ENCODE measurements at places on chromosomes 3 and 15. TPM values are rescaled to one million over a fixed set of nuclear protein-coding genes. Genes with fewer than 3 reads are reported as not detected.
A peak's percentile ranks its signal among the peaks of the same experiment; 100 is the strongest.

DNA sequence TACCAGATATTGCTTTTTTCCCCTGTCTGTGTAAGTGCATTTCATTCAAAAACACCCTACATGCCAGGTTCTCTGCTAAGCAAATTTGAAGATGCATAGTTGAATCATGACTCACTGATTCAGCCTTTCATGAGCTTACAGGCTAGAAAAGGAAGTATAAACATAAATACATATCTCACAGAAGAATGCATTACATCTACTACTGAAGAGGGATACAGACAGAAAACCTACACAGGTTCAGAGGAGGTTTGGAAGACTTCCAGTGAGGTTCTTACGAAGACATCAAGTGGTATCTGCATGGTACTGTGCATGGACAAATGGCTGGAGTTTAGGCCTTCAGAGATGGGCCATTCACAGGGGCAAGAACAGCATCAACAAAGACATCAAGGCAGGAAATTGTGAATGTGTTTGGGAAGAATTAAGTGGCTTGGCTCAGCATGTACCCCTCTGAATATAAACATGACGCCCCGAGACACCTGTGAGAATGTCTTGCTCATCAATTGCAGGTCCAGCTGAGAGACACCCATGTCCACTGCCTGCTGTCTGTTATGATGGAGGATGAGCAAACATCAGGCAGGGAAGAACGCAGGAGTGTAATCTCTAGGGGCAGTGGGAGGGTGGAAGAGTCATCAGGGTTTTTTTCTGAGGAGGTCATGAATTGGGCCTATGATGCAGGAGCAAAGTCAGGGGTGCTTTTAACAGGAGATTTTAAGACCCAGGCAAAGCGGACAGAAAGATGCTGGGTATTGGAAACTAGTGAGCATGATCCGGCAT lies 105.1 kb upstream of the GALNT15 start:
- DNase-seq: no peak

The MUC20 gene
- 6.2 TPM for total RNA-seq

DNA sequence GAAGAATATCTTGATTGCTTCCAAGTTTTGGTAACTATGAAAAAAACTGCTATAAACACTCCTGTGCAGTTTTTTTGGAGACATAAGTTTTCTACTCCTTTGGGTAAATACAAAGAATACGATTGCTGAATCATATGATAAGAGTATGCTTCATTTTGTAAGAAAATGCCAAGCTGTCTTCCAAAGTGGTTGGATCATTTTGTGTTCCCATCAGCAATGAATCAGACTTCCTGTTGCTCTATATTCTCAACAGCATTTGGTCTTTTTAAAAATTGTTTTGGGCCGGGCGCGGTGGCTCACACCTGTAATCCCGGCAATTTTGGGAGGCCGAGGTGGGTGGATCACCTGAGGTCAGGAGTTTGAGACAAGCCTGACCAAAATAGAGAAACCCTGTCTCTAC lies 14.5 kb downstream of the BTD start:
- no peak for DNase-seq

The SUCNR1 gene
- total RNA-seq: not detected

The ZIC4 gene
- total RNA-seq: 8.6 TPM

GRCh38 chr3:183350164-183350563 lies 78.3 kb downstream of the MCF2L2 start:
- DNase-seq: no peak

- DNase-seq: no peak
These were observed 22.1 kb downstream of the PARL start for GRCh38 chr3:183862610-183863009.

GRCh38 chr3:153145454-153145853 lies 16.6 kb upstream of the RAP2B start:
- no peak for DNase-seq

The SGO1 gene
- 2.7 TPM for total RNA-seq

- no peak for DNase-seq
These were observed 1.6 kb downstream of the IMPDH2 start for GRCh38 chr3:49027634-49028033.

GRCh38 chr3:182755308-182755707 lies 38.0 kb upstream of the ATP11B start:
- DNase-seq: no peak

The CD80 gene
- total RNA-seq: not detected

DNA sequence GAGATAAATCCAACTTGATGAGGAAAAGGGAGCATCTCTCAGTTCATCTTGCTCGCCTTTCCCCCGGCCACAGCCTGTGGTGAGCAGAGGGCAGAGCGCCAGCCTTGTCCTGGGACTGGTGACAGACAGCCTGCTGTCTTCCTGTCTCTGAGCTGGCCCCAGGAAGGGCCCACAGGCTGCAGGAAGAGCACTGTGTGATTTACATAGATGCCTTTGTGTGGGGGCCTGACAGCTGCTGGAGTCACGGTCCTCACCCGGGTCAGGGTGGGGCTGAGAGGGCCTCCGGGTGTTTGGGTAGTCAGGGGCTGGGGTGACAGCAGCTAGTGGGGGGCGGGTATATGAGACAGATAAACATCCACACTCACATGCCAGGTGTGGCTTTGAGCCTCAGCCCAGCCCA lies 29.3 kb downstream of the PLA2G4D start:
- DNase-seq: peak; percentile 72

DNA sequence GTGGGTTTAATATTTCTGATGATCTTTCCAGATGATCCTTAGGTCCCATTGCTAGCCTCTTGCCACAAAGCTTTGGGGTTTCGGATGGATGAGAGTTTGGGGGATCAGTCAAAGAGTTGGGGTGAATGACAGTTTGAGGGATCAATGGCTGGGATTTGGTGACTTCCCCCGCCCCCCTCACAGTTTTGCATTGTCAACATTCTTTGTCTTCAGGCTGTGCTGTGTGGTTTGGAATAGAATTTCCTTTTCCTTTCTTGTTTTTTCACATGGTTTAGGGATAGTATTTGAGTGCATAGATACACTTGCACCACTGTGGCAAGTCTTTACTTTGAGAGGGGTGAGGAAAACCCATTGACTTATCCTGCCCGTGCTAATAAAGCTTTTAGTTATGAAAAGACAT lies 14.3 kb downstream of the MEF2A start:
- no peak for DNase-seq

GRCh38 chr3:190325923-190326322 lies 3.7 kb upstream of the CLDN1 start:
- DNase-seq: no peak

- no peak for DNase-seq
These were observed 14.0 kb upstream of the CHD2 start for GRCh38 chr15:92886042-92886537.

DNA sequence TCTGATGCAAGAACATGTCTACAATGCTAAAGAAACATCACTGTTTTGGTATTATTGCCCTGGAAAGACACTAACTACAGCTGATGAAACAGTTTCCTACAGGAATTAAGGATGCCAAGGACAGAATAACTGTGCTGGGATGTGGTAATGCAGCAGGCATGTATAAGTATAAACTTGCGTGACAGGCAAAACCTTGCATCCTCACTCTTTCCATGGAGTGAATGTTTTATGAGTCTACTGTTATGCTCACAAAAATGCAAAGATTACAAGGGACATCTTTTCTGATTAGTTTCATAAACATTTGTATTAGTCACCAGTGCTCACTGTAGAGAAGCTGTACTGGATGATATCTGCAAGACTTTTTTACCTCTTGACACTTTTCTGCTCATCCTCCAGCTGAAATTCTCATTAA lies 143.6 kb downstream of the NAALADL2 start:
- no peak for DNase-seq

DNA sequence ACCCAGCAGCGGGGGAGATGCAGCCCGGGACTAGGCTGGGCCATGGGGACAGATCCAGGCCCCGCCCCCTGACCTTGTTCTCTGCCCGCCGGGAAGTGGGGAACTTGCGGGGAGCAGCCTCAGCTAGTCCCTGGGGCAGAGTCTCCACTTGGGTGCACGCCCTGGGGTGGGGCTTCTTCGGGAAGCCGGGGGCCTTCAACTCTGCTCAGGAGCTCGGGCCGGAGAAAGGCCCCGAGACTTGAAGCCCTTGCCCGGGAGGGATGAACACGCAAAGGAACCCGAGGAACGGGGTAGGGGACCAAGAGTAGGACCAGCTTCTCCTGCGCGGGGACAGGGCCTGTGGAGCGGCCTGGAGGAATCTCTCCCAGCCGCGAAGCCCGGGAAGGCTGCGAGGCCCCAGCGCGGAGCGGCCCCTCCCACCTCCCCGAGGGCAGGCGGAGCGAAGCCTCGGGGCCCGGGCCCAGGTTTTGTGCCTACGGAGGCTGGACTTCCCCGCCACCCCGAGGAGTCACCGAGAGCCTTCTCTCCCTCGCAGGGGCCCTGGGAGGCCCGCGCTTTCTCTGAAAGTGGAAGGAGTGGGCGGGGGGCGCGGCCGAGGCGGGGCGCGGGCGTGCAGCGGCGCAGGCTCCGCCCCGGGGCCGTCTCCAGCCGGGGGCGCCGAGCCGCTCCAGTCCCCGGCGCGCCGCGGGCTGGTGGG lies at the start of gene ITPKA:
Gene ITPKA (plus strand): TSS at position 670 of the 697 bp plus-strand sequence. CDS start 54 bp downstream, outside the sequence.
- DNase-seq: no peak

The GOLGA8T gene
- 0.94 TPM for total RNA-seq

The IMPG2 gene
- total RNA-seq: 0.60 TPM

DNA sequence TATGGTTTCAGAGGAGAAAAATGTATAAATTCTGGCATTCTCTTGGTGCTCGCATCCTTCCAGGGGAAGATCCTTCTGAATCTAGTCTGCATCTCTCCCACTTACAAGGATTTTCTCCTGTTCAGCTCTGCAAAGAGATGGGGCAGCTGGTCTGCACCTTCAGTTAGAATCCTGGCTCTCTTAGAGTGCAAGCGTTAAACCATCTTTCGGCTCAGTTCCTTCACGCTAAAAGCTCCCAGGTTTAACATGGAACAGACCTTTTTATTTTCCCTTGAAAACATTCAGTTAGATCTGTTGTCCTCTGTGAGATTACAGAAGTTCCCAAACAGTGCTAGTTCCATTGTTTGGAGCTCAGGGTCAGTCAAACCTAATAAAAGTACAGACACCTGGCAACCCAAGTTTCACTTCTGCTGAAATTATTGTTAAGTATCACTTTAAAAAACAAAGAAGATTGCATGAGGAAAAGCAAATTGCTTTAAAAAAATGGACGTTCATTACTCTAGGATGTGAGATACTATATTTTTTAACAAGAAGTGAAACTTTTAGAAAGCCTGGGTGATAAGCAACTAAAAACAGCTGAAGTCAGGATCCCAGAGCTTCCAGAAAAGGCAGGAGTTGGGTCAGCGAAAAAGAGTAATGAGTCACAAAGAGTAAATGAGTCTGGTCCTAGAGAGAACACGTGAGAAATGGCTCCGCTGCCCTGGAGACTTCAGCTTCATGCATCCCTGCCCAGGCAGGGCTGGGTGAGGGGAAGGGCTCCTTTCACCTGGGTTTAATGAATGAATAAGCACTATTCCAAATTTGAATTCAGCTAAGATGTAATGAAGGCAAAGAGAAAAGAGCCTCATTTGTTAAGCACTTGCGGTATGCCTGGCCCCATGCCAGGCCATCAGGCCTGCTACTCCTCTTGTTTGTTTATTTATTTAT lies 63.3 kb downstream of the ABTB1 start:
- DNase-seq: no peak

The ANKUB1 gene
- not detected for total RNA-seq

The CLDN11 gene
- 13.8 TPM for total RNA-seq

DNA sequence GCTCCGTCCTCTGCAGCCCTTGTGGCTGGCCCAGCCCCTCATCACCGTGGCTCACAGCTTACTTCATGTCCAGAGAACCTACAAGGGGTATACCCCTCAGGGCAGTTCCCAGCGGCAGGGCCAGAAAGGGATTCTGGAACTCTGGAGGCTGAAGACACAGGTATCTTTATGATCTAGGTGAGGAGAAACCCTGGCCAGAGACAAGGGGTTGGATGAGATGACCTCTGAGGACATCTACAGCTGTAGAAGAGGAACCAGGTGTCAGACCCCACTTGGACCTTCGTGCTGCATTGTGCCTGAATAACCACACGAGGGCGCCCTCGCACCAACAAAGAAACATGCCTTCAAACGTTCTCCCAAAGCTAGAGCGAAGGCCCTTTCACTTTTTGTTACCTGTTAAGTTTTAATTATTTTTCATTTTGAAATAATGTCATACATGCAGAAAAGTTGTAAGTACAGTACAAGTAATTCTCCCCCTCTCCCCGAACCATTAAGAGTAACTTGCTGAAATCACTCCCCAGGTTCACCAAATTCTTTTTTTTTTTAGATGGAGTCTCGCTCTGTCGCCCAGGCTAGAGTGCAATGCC lies 118.7 kb upstream of the SMAD3 start:
- no peak for DNase-seq

The TPRG1 gene
- 0.46 TPM for total RNA-seq

Measured in osteocyte (in vitro differentiated cells).